Stimulated activated CD8-positive, alpha-beta memory T cell treated with anti-CD3 and anti-CD28 coated beads, Interleukin-2, amount 100 ng/mL, for 1 hour (primary cell): ENCODE measurements at places on chromosomes 1 and 21.

GRCh38 chr1:182588500-182589396, at the start of gene RNASEL:
TSS of gene RNASEL (minus strand) at chr1:182589256. CDS start at chr1:182586806, 2,450 bp downstream.
- no peak for DNase-seq

GRCh38 chr1:92934395-92935378, 26.6 kb downstream of the DIPK1A start:
- DNase-seq: no peak

- no peak for DNase-seq
Measured at GRCh38 chr1:3978990-3979325, 78.9 kb upstream of the C1orf174 start.

DNA sequence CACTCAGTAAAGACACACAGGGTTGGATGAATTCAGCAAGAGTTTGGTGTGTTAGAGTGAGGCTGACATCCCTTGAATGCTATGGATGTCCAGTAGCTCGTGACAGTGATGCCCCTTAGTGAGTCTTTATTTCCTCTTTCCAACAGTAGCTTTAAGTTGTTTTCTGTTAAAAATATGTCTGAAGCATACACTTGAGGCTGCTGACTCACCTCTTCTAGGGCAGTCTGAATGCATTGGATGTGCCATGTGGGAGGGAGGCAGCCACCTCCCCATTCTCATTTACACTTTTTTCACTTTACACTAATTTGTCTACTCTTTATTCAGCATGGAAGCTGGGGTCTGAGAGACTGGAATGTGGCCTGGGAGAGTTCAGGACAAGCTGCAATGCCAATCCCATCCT, 17.6 kb downstream of the NOS1AP start:
- DNase-seq: no peak

DNA sequence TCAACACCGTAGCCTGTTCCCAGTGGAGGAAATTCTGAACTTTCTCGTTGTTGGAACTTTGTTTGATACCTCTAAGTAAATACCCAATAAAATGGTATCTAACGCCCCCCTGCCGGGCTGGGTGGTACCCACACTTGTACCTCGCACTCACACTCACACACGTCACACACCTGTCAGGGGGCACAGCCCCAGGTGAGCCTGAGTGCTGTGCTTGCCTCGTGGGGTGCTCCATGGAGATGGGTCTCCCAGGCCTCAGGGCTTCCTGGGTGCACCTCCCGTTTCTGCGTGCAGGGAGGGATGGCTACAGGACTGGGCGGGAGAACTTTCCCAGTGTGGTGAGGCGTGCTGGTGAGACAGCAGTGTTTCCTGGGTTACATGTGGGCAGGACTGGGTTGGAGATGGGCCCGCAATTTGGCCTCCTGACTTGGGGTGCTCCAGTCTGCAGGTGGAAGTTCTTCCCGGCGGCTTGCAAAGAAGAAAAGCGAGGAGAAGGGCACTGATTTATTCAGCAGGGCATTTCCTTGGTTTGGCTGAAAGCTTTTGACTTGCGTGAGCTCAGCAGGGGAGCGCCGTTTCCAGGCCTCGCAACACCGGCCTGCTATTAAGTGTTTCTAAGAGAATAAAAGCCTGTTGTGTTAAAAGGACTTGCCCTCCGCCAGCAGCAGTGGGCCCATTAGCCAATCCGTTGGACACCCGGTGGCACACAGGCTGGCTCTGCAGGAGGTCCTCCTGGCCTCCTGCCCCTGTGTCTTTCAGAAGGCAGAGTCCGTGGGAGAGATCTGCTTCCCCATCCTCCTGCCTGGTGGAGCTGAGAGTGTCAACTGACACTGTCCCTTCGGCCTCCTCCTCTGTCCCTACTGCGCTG, 79.7 kb downstream of the KIF26B start:
- no peak for DNase-seq

DNA sequence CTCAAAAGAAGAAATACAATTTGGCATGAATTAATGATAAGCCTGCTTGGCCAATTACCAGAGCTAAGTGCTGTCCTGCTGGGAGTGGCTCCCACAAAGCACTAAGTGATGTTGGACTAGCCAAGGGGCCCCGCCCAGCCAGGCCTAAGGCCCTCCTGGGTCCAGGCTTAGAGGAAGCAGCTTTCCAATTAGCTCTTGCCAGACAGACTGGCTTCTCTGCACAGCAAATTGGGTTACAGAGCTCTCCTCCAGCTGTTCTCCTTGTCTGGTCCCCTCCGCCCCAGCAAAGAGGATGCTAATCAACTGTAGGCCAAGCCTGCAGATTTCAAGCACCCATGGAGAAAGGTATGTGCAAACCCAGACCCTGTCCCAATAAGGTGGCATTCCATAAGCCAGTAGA, 151.9 kb downstream of the DMRTA2 start:
- no peak for DNase-seq

- no peak for DNase-seq
Measured at GRCh38 chr1:57424231-57425027, 569 bp upstream of the DAB1 start.

DNA sequence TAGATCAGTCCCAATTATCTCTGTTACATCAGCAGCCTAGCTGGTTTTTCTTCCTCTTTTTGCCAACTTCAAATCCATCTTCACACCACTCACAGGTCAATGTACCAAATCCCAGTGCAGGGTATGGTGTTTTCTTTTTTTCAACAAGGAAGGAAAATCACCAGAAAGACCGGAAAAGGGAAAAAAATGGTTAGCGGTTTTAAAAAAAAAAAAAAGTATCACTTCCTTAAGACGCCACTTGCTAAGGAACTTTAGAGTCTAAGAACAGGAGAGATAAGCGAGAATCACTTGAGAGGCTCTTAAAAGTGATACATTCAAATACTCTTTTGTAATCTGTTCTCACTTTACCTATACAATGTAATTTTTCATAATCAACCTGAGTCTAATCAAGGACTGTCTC, 3.1 kb upstream of the OR10J1 start:
- DNase-seq: no peak

DNA sequence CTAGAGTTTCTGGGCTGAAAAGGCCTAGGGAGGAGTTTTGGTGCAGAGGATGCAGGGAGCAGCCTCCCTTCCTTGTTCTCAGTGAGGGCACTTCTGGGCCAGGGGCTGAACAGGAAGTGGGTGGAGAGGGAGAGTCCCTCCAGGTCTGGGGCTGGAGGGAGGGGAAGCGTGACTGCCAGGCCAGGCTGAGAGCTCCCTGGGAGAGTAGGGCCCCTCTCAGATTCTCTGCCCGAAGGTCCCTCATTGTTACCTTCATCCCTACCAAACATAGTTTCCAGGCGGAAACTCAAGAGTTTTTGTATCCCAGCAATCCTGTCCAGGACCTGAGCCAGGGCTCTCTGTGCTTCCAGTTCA, 36.8 kb downstream of the CITED4 start:
- no peak for DNase-seq

- no peak for DNase-seq
Measured at GRCh38 chr1:41702771-41703170, 216.0 kb downstream of the HIVEP3 start.

DNA sequence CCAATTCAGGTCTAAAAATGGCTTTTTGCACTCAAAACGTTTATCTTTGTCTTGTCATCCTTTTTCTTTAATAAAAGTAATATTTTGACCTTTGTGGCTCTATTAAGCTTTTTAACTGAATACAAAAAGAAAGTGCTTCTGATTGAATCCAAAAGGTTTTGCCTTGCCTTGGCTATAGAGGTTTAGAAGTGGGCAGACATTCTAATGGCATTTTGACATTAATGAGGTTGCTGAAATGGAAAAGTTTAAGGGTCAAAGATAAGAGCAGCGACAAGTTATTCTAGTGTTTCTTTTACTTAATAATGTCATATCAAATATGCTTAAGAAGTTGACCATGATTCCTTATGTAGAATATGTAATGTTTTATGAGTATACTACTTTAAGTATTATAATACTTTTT, 120.2 kb downstream of the ADGRL2 start:
- no peak for DNase-seq

- no peak for DNase-seq
Measured at GRCh38 chr21:32415451-32416398, 3.2 kb downstream of the EVA1C start.

GRCh38 chr1:186812570-186812969, 16.2 kb upstream of the PLA2G4A start:
- no peak for DNase-seq

DNA sequence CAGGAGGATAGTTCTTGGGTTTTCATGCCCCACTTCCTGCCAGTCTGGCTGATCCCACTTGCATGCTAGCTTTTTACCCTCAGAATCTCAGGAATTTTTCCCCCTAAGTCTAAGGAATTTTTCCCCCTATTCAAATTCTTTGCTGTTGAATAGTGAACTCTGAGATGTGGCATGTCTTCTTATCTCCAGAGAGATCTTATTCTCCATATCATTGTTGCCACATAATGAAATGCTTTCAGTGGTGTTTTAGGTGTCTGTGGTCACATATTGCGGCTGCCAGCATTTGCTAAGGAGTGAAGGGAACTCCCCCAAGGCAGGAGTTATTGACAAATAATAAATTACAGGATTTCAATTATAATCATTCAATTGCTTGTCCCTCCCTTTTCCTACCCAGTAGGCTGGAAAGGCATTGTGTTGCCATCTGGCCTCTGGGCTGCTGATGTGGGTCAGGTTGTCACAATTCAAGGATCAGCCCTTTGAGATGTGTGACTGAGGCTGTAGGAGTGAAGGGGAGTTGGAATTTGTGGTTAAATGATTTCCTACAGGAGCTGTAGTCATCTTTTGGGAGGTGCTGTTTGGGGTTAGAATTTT, 3.9 kb upstream of the FLG start:
- DNase-seq: no peak

- no peak for DNase-seq
Measured at GRCh38 chr1:205191622-205192021, 19.9 kb downstream of the DSTYK start.

- no peak for DNase-seq
Measured at GRCh38 chr1:162192763-162193162, 123.3 kb downstream of the NOS1AP start.

DNA sequence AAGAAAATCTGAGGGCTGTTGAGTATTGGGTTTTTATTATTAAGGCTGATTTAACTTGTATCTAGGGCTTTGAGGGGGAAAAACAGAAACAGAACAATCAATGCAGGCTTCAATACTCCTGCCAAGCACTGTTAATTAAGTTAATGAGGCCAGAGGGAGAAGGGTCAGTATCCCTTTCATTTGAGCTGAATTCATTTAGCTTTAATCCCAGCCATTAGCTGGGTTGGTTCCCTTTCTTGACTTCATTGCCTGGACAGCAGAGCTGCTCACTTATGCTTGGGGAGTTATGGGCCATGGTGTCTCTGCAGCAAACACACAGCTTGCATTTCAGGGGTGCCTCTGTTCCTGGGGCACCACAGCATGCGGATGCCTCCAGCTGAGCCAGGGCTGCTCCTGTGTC, 16.3 kb downstream of the TLR5 start:
- no peak for DNase-seq

- peak; percentile 61 for DNase-seq
Measured at GRCh38 chr1:203267347-203267846, 37.9 kb upstream of the BTG2 start.

- no peak for DNase-seq
Measured at GRCh38 chr1:4164965-4165364, 264.9 kb upstream of the C1orf174 start.

GRCh38 chr1:62381831-62382657, 54.8 kb upstream of the USP1 start:
- DNase-seq: no peak

DNA sequence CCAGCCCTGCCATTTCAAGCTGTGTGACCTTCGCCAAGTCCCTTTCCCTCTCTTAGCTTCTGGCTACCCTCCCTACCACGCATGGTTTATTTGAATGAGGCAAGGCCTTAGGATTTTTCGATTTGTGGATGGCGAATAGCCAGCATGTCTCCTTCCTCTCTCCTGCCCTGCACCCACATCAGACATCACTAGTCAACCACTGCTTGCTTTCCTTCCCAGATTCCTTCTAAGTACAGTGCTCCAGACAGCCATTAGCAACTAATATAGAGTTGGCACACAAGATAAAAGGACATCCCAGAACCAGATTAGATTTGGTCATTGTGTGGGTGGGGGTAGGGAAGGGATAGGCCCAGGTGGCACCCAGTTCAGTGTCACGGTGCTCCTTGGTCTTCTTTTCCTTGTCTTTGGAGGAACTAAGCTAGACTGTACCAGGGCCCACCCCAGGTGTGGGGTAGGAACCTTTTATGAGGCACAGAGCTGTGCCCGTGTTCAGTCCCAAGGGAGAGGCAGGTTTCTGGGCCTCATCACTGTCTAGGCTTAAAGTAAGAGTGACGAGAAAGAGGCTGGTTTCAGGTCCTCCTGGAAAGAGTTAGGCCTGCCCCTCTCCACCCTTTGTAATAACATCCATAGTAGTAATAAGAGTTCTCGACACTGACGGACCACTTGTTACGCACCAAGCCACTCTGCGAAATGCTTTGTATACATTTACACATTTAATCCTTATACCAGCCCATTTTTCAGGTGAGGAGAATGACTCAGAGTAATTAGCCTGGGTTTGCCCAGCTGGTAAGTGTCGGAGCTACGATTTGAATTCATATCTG, 8.6 kb downstream of the ALPL start:
- no peak for DNase-seq

DNA sequence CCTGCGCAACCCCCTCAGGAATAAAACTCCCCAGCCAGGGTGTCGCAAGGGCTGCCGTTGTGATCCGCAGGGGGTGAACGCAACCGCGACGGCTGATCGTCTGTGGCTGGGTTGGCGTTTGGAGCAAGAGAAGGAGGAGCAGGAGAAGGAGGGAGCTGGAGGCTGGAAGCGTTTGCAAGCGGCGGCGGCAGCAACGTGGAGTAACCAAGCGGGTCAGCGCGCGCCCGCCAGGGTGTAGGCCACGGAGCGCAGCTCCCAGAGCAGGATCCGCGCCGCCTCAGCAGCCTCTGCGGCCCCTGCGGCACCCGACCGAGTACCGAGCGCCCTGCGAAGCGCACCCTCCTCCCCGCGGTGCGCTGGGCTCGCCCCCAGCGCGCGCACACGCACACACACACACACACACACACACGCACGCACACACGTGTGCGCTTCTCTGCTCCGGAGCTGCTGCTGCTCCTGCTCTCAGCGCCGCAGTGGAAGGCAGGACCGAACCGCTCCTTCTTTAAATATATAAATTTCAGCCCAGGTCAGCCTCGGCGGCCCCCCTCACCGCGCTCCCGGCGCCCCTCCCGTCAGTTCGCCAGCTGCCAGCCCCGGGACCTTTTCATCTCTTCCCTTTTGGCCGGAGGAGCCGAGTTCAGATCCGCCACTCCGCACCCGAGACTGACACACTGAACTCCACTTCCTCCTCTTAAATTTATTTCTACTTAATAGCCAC, 696 bp downstream of the TGFB2 start:
- DNase-seq: no peak

DNA sequence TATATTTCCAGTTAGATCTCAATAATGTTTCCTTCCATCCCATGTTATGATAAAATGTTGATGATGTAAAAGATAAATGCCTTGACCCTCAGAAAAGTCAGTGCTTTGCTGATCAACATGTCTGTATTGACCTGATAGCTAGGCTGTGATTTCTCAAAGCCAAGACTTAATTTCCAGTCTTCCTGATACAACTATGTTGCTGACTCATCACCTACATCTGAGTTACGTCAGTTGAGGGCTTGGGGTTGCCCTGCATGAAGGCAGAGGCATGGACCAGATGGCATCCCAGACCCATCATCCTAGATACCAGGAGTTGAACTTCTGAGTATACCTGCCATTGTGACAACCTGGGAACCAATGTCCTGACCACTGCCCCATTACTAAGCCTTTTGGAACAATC, 4.8 kb downstream of the LCE1D start:
- no peak for DNase-seq
